ENCODE measurements at places on chromosomes 13 and 19. TPM values are rescaled to one million over a fixed set of nuclear protein-coding genes. Genes with fewer than 3 reads are reported as not detected.

Gene TMEM59L
- not detected for total RNA-seq

Gene ZNF763
- total RNA-seq: 11.3 TPM

Gene PTGER1
- not detected for total RNA-seq

Gene OXGR1
- not detected for total RNA-seq

- peaks cover 27% of the 10 kb centered on the region for H3K4me1 ChIP-seq
- H3K27me3 ChIP-seq: no peaks in the 10 kb centered on the region
- peak overlapping the region; percentile 46 for H3K4me3 ChIP-seq
- H3K36me3 ChIP-seq: peaks cover 4% of the 10 kb centered on the region
- H3K27ac ChIP-seq: peak overlapping the region; percentile 99
These were observed 4.1 kb upstream of the CD79A start for GRCh38 chr19:41872775-41873647.

DNA sequence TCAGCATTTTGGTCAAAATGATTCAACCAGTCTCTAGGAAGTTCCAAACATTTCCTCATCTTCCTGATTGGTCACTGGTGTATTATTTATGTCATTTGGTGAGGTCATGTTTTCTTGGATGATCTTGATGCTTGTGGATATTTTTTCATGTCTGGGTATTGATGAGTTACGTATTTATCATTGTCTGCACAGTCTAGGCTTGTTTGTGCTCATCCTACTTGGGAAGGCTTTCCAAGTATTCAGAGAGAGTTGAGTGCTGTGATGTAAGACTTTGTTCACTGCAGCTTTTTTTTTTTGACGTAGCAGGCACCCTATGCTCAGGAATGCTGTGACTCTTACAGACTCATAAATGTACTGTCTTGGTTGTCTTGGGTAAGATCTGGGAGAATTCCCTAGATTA, 509.5 kb downstream of the SLITRK1 start:
- H3K4me3 ChIP-seq: no peak overlapping the region
- H3K36me3 ChIP-seq: no peaks in the 10 kb centered on the region
- no peak for DNase-seq
- H3K27me3 ChIP-seq: no peaks in the 10 kb centered on the region
- H3K4me1 ChIP-seq: no peaks in the 10 kb centered on the region

DNA sequence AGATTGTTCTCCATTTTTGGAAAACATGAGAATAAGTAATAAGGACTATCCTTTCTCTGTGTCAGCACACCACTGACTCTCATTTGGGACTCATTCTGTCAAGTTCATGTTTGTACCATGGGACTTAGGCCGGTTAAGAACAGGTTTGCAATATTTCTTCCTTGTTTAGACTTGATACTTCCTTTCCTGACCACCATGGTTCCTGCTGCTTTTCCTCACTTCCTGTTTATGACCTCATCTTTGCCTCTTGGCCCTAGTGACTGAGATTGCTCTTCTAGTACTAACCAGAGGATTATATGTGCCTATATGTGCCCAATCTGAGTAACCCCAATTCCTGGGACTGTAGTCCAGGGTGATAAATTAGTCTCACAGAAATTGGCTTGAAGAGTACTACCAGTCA, 32.5 kb upstream of the NDFIP2 start:
- no peaks in the 10 kb centered on the region for H3K27me3 ChIP-seq
- H3K36me3 ChIP-seq: no peaks in the 10 kb centered on the region
- H3K27ac ChIP-seq: no peak overlapping the region
- peaks cover 12% of the 10 kb centered on the region for H3K4me1 ChIP-seq
- DNase-seq: no peak

Data from naive thymus-derived CD8-positive, alpha-beta T cell (primary cell).